ENCODE measurements at places on chromosomes 1 and 21. TPM values are rescaled to one million over a fixed set of nuclear protein-coding genes. Genes with fewer than 3 reads are reported as not detected.

Gene GPX7
- 9.8 TPM for total RNA-seq

Gene CA6
- total RNA-seq, result not detected

GRCh38 chr1:167054946-167055630, 35.1 kb downstream of the GPA33 start:
- no peak overlapping the region for H3K4me3 ChIP-seq
- peaks cover 7% of the 10 kb centered on the region for H3K4me1 ChIP-seq

Gene LRRC7
- total RNA-seq, result not detected

GRCh38 chr1:41414296-41414695, 53.1 kb downstream of the FOXO6 start:
- peaks cover 21% of the 10 kb centered on the region for H3K4me1 ChIP-seq
- no peak overlapping the region for H3K4me3 ChIP-seq
- H3K27me3 ChIP-seq, result no peaks in the 10 kb centered on the region
- no peaks in the 10 kb centered on the region for H3K36me3 ChIP-seq
- H3K27ac ChIP-seq, result no peak overlapping the region
- DNase-seq, result no peak

Gene HOOK1
- 24.6 TPM for total RNA-seq

Gene GUCA2B
- total RNA-seq, result not detected

DNA sequence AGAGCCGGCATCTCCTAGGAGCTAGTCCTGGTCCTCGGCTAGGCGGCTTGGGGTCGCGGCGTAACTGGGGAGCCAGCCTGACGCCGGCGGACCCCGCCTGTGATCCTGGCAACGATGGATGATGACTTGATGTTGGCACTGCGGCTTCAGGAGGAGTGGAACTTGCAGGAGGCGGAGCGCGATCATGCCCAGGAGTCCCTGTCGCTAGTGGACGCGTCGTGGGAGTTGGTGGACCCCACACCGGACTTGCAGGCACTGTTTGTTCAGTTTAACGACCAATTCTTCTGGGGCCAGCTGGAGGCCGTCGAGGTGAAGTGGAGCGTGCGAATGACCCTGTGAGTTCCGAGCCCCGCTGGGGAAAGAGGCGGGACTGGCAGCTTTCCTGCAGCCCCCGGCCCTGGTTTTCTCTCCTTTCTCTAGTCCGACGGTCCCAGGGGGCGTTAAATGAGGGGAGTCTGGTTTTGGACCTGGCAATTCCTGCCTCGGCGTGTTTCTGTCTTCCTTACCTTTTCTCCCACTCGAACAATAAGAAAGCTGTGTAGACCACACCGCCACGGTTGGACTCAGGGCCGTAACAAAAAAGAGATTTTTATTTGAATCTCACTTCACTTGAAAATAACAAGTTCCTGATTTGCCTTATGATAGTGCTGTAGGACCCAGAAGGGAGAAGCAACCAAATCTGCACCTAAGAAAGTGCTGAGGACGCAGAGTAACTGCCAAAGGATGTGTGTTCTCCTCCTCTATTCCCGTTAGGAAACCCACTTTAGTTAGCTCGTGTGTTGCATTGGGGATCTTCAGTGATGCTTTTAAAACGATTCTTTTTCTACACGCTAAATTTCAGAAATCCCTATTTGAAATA, at the start of gene SPRTN:
TSS of gene SPRTN (plus strand) at position 24 of the 859 bp plus-strand sequence. CDS start at position 115, 91 bp downstream.
- no peaks in the 10 kb centered on the region for H3K27me3 ChIP-seq
- peak; percentile 91 for DNase-seq
- peak within 1 kb of the TSS; percentile 77 for H3K27ac ChIP-seq

DNA sequence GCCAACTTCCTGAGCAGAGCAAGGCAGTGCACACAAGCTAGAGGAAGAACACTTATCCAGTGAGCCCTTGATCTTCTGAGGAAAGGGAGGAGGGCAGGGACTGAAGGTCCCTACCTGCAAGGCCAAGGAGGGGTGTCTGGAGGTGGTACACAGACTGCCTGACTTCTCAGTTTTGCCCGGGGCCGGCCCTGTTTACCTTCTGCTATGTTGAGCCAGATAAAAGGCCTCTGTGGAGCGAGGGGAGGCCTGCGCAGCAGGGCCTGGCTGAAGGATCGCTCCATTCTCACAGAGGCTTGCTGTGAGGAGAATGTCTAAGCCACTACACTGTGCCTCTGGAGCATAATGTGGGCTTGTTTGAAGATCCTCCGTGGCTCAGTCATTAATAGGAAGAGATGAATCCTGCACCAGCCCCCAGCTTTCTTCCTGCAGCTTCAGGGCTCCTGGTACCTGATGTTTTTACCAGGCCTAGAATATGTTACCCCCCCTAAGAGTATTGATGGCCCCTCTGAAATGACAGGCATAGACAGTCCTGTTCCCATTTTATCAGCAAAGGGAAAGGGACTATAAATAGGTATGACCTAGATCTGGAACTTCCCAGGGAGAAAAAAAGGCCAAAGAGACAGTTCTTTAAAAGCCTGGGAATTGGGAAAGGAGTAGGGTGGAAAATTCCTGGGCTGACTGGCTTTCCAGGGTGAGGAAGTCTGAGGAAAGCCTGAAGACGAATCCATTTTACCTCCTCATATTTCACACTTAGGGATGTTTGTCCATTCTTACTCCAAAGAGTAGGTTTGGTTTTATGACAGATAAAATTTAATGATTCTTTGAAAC, 4.7 kb downstream of the POGK start:
- peaks cover 59% of the 10 kb centered on the region for H3K4me1 ChIP-seq
- H3K27me3 ChIP-seq, result no peaks in the 10 kb centered on the region
- H3K36me3 ChIP-seq, result peaks cover 71% of the 10 kb centered on the region
- peak overlapping the region; percentile 60 for H3K27ac ChIP-seq
- no peak overlapping the region for H3K4me3 ChIP-seq
- no peak for DNase-seq

DNA sequence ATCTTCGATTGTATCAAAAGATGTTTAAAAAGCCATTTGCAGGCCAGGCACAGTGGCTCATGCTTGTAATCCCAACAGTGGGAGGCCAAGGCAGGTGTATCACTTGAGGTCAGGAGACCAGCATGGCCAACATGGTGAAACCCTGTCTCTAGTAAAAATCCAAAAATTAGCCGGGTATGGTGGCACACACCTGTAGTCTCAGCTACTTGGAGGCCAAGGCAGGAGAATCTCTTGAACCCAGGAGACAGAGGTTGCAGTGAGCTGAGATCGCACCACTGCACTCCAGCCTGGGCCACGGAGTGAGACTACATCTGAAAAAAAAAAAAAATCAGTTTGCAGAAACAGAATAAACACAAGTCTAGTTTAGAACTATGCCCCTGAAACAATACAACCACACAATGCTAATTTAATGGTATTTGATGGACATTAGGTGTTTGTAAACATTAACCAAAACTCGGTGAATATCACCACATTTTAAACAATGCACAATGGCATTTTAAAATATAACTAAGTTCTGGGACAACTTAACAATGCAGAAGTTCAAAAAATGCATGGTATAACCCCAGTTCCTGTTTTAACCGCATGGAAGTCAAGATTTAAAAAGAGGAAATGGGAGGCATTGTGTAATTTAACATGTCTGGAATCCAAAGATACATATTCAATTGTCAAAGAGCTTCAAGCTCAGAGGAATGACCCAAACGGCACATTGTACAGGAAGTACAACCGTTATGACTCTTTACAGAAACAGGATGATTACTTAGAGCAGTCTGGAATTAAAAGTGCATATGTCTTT, 7.1 kb upstream of the PTTG1IP start:
- no peak overlapping the region for H3K27ac ChIP-seq
- H3K4me1 ChIP-seq, result peaks cover 12% of the 10 kb centered on the region
- H3K4me3 ChIP-seq, result no peak overlapping the region
